ENCODE measurements at places on chromosomes 6 and 20.

DNA sequence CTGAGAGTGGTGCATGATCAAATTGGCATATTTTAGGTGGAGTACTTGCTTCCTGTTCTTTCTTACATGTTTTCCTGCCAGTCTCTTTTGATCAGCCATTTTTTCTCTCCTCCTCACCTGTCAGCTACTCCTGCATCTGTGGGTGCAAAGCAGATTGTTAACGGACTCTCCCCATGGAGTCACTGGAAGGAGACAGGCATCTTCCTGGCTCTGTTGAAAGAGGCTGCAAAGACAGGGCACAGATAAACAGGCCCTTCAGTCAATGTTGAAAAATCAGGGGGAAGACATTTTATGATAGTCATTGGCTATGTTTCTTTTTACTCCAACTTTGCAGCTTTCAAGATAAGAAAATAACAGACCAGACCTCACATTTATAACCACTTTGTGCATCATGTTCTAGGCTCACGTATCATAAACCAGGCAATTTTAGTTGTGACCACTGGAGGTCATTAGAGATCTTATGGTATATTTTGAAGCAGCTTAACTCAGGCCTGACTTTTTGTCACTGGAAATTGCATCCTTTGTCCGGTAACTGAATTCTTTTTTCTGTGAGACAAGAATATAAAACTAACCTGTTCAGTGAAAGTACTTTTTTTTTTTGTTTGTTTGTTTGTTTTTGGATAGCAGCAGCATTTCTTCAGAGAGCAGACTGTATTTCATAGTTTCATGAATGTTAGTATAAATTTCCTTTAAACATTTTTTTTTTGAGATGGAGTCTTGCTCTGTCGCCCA is 20.1 kb downstream of the ECT2L start:
- DNase-seq = no peak

DNA sequence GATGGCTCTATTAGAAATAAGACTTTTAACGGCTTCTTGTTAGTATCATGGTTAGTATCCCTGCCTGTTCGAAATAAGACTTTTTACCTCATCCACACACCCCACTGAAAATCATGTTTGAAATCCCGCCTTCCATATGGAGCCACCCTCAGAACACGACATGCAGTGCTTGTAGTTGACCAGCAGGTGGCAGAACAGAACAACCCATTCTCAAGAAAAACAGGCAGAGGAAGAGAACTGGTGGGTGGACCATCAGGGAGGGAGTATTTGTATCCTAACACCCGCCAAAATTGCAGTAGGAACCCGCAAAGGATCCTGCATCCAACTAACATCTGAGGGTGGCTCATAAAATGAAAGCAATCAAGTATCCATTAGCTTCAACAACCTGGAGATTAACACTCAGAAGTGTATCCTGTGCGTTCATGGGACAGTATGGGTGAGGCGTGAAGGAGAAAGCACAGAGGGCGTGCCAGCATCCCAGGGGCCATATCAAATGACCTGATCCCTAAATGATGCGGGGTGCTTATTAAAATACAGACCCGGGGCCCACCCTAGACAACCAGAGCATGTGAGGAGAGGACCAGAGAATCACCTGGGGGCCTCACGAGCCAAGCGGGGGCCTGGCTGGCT is 89.6 kb upstream of the NHSL1 start:
- peak; percentile 19 for DNase-seq

DNA sequence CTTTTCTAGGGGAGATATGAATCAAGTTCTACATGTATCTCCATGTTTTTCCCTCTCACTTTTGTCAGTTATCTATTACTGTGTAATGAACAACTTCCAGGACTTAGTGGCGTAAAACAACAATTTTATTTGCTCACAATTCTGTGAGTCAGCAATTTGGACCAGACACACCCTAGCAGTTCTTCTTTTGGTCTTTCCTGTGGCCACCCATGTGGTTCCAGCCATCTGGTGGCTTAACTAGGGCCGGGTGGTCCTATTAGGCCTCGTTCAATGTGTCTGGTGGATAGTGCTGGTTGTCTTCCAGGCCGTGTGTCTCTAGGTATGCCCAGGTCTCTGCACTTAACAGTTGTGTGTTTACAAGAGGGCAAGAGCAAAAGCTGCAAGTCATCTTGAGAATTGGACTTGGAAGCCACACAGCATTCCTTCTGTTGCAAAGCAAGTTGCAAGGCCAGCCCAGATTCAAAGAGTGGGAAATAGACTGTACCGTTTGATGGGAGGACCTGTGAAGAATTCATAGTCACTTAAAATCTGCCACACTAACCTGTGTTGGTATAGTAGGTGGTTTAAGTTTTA is 20.8 kb upstream of the SLC35D3 start:
- DNase-seq = no peak

DNA sequence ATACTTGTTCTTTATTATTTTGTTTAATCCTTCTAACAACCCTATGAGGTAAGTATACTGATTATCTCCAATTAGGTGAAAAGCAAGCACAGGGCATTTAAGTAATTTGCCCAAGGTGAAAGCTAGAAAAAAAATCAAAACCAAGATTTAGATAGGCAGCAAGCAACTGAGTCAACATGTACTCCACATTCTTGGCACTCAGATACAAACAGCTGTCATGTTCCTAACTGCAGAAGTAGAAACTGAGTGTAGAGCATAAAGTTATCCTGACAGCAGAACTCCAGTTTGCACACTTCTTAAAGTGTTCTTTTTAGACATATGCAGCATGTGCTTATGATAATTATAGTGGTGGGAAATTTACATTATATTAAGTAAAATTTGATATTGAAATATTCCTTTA is 278.1 kb downstream of the MEI4 start:
- DNase-seq = no peak

DNA sequence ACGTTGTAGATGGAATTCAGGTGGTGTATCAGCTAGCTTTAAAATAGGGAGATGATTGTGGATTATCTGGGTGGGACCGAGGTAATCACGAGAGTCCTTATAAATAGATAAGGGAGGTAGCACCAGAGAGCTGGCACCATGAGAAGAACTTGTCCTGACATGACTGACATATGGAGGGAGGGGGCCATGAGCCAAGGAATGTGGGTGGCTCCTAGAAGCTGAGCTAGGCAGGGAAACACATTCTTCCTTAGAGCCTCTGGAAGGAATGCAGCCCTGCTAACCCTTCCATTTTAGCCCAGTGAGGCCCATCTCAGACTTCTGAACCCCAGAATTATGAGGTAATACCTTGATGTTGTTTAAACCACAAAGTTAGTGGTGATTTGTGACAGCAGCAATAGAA is 321.1 kb upstream of the SULF2 start:
- no peak for DNase-seq

DNA sequence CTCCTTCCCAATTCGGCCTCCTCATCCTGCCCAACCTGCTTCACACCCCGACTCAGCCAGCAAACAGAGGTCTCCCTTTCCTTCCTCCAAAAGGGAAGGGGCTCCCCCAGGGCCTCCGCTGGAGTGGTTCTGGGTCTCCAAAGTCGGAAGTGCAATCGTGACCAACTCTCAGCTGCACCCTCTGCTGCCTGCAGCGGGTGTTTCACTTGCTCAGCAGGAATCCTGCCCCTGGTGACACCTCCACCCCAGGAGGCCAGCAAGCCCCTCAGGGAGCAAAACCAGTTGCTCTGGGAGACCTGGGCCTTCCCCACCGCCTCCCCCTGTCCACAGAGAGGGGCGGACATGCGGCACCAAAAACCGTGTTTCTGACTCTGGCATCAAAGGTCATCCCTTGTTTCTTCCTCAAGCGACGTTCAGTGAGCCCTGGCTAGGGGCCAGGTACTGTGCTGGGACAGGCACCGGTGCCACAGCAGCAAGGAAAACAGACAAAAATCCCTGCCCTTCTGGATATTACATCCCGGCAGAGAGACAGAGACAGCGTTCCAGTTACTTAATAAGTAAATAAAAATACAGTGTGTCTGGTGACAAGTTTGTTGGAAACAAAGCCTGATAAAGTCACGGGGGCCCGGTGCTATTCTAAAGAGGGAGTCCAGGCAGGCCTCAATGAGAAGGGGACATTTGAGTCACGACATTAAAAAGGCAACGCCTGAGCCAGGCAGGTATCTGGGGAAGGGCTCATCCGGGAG is 219.0 kb downstream of the BMP7 start:
- no peak for DNase-seq

DNA sequence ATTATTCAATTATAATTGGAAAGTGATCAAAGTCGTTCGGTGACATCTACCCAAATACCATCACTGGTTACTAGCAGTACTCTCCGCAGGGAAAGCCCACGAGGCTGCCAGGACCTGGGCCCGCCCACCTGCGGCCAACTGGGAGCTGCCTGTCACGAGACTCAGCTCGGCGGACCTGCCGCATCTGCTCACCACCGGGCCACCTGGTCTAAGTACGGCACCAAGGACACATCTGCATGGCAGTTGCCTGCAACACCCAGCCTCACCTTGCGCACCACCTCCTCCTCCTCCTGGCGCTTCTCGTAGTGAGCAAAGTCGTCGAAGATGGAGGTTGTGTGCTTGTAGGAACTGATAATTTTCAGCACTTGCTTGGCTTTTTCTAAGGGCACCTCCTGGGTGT is 13.9 kb downstream of the YTHDF1 start:
- no peak for DNase-seq

DNA sequence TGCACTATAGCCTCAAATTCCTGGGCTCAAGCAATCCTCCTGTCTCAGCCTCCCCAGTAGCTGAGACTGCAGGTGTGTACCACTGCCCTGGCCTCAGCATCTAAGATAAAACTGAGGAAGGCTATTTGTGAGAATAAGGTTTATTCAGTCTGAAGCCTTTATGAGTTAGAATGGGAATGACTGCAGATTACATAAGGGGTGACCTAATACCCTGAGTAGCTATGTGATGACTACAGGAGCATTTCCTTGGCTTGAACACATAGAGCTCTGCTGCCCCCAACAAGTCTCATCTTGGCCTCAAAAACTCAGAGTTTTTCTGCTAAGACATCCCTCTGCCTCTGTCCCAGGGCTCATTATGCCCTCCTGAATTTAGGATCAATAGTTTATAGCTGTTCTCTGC is 7.6 kb downstream of the GSS start:
- no peak for DNase-seq

DNA sequence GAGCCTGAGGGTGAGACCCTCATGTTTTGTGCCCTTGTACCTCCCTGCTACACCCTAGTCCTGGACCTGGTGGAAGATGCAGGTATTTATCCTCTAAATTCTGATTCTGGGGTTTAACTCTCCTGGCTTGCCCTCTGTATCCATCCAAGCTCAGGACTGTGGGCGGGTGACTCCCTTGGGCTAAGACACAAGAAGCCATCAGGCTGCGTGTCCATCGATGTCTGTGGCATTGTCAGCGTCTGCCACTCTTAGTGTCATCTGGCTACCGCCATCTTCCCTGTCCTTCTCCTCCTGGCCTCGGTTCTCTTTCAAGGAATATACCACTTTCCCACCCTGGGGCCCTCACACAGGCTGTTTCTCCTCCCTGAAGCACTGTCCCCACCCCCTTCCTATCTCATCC is 28.9 kb upstream of the BLCAP start:
- DNase-seq = no peak

- DNase-seq = no peak
Measured at GRCh38 chr6:88908598-88909548, 54.5 kb downstream of the RNGTT start.

- DNase-seq = no peak
Measured at GRCh38 chr6:43129434-43130194, 41.5 kb upstream of the SRF start.

GRCh38 chr6:52160472-52161104 is 25.6 kb upstream of the IL17A start:
- no peak for DNase-seq

GRCh38 chr20:23005776-23006175 is 29.3 kb upstream of the SSTR4 start:
- no peak for DNase-seq

DNA sequence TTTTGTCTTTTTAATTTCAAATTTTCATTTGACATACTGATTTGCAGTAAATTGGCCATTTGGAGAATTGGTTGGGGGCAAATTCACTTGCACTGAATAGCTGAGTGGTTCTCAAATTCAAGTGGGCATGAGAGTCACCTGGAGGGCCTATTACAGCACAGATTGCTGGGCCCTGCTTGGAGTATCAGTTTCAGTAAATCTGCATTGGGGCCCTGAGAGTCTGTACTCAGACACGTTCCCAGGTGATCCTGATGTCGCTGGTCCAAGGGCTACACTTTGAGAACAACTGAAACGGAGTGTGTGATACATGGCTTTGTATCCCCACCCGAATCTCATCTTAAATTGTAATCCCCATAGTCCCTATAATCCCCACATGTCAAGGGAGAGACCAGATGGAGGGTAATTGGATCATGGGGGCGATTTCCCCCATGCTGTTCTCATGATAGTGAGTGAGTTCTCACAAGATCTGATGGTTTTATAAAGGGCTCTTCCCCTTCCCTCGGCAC is 115.9 kb downstream of the KLHL32 start:
- DNase-seq = no peak

DNA sequence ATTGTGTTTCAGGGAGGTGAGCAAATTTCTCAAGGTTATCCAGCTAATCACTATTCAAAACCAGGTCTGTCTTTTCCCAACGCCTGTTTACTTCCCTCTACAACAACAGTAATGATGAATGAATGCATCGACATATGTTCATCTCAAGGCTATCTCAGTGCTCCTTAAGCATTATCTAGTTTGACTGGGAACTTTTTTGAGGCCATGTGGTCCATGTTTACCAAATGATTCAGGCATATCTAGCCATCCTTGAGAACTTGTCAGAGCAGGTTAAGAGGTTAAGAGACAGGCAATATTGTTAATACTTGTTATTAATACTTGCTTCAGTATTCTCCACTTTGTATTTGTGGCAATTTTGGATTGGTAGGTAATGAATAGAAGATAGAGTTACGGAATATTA is 1038.4 kb upstream of the FLRT3 start:
- DNase-seq = no peak

- no peak for DNase-seq
Measured at GRCh38 chr6:24492475-24492874, 2.3 kb upstream of the ALDH5A1 start.

GRCh38 chr6:148565930-148566663 is 180.7 kb upstream of the UST start:
- no peak for DNase-seq

GRCh38 chr6:43679057-43679456 is 8.5 kb downstream of the MRPS18A start:
- no peak for DNase-seq

- DNase-seq = no peak
Measured at GRCh38 chr6:19477563-19477962, 359.6 kb upstream of the ID4 start.

DNA sequence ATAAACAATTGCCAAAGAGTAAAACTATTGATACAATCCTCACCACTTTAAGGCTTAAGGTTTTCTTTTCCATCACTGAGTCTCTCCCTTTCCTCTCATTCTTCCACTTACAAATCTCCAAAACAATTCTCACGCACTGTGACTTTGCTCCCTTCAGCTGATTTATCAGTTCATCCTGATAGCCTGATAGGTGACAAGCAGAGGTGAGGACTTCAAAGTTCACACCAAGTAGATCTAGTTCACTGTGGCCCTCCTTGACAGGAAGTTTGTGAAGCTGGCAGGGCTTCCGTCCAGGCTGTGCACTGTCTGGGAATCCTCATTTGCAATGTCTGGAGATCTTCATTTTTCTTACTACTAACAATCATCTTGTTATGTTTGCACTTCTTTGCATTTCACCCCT is 35.2 kb upstream of the POU5F1 start:
- no peak for DNase-seq

GRCh38 chr6:83633149-83633548 is 75.8 kb downstream of the SNAP91 start:
- no peak for DNase-seq

GRCh38 chr6:26421259-26422144 is 18.8 kb upstream of the BTN3A3 start:
- DNase-seq = peak; percentile 19

- DNase-seq = no peak
Measured at GRCh38 chr6:155412335-155412734, 43.3 kb downstream of the NOX3 start.
